ENCODE measurements at places on chromosomes 13 and 19.
A peak's percentile ranks its signal among the peaks of the same experiment; 100 is the strongest.

DNA sequence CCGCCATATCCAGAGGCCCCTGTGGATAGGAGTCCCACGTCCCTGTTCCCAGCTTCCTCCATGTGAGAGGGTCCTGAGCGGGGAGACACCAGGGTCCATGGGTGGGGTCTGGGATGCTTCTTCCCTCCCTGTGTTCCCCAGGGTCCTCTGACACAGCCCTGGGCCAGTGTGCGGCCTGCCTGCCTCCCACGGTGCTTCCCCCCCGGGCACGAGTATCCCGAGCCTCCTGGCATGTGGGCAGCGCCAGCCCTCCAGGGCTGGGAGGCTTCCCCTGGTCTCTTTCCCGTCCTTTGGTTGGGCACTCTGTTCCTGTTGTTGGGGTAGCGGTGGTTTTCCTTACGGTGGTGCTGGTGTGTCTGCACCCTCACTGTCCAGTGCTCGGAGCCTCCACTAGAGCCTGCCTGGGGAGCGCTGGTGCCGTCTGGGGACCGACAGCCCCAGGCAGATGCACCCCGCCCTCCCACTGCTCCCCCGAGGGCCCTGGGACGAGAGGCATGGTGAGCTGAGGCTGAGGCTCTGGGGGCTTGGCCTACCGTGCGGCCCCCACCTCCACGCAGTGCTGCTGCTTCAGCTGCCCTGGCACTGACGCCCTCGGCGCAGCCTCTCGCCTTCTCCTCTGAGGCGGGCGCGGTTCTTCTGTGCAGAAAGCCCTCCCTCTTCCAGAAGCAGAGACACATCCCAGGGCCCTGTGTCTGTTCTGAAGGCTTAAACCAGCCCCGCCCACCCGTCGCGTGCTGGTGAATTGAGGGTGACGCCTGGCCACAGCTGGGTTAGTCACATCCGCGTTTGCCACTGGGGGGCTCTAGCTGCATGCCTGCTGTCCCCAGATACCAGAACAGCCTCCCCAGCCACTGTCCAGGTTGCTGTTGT lies 27.9 kb downstream of the PLEKHJ1 start:
- peak; percentile 51 for DNase-seq

DNA sequence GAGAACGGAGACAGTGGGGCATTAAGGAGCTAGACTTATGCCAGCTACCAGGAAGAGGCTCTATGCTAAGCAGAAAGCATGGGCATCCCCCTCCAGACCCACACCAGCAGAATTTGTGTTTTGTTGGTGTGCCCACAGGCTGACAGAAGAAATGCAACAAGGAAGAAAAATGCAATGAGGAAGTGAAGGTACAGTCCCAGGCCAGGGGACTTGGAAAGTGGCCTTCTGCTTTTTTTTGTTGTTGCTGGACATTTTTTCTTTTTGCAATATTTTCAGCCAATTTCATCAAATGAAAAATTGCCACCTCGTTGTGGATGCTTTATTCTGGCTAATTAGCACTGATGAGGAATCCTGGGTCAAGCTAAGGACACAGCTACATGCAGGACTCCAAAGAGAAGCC lies 167.7 kb downstream of the TSHZ3 start:
- DNase-seq, result no peak

GRCh38 chr13:53104136-53104535 lies 75.5 kb downstream of the OLFM4 start:
- DNase-seq, result no peak

DNA sequence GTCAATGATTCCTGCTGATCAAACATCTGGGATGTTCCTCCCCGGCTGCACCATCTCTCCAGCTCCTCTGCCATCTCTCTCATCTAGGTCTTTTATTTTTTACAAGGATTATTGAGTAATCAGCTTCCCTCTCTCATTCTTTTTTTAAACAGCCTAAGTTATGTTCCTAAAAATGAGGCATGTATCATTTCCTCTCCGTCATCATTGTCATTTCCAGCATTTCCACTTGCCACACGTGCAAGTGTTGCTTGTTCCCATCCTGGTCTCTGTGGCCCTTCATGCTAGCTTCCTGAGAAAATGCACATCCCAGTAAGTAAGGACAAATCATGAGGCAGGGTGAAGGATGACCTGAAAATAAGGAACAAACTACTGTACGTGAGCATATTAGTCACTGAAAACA lies 102.7 kb upstream of the POSTN start:
- no peak for DNase-seq

- peak; percentile 9 for DNase-seq
Observed at GRCh38 chr13:20487927-20488326, 37.7 kb downstream of the CRYL1 start.

DNA sequence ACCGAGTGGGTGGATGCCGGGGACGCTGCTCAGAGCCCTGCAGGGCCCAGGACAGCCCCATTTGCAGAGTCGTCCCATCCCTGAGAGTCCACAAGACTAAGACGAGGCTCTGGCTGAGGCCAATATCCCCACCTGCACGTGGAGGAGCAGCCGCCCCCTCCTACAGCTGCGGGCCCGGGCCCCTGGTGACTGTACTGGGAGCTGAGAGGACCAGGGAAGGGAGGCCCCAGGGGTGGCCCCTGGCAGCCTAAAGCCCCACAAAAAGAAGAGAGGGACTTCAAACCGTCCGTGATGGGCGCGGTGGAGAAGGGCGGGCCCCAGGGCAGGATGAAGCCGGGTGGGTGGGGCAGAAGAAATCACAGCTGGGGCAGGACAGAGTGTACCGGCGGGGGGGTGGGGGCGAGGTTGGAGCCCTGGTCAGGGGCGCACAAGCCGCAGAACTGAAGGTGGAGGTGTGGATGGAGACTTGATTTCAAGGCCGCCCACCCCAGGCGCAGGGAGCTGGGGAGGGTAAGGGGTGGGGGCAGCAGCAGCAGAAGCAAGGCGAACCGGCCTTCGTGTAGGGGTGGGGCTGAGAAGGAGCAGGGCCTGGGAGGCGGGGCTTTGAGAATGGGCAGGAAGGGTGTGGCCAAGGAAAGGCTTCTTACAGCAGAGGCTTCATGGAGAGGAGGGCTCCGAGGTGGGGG lies 12.9 kb downstream of the CFD start:
- no peak for DNase-seq

- no peak for DNase-seq
Observed at GRCh38 chr13:102571075-102571474, 25.7 kb upstream of the TPP2 start.

DNA sequence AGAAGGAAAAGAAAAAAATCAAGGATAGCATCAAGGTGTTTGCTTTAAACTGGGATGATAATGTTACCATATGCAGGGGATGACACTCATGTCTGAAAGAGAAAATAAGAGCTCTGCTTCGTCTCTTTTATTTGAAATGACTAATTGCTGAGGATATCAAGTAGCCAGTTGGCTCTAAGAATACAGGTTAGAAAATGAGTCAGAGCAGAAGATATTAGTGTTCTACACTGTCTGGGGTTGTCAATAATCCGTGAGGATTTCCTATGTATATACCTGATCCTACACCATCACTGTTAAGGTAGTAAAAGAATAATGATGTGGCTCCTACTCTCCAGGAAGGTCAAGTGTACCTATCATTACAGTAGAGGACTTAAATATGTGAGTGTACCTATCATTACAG lies 562.5 kb downstream of the GPC6 start:
- no peak for DNase-seq

GRCh38 chr13:71752775-71753513 lies 114.1 kb downstream of the DACH1 start:
- DNase-seq, result no peak

- DNase-seq, result no peak
Observed at GRCh38 chr13:110377178-110377825, 70.2 kb downstream of the COL4A2 start.

- DNase-seq, result no peak
Observed at GRCh38 chr13:72125561-72125960, 258.6 kb upstream of the DACH1 start.

DNA sequence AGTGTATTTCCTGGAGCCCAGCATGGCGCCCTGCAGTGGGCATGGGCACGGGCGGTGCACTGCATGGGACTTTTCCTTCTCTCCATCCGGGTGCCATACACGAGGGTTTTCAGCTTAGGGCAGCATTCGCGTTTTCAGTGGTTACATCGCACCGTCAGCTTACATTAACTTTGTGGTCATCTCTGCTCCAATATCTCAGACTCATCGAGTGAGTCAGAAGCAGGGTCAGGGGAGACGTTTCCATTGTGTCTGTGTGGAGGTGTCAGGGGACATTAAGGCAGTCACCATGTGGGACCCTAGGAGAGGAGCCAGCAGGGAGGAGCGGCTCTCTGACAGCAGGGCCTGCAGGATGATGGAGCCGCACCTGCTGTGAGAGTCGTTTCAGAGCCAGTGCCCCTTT lies 541.0 kb downstream of the FGF9 start:
- no peak for DNase-seq

DNA sequence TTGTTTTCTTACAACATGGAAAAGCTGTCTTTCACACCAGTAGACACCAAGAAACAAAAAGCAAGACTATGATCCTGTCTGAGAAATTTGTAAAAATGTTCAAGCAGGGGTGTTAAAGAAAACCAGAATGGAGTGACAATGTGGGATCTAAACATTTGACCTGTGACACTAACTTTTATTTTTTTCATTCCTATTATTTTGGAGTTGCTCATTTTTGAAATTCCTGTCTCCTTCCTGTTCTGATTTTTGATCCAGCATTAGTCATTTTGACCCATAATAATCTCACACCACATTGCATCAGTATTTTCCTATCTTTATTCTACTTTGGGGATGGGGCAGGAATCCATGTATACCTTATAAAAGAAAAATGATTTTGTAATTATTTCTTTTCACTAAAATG lies 164.2 kb downstream of the DLEU7 start:
- DNase-seq, result no peak

- no peak for DNase-seq
Observed at GRCh38 chr19:13284929-13285928, 135.0 kb downstream of the IER2 start.

- DNase-seq, result no peak
Observed at GRCh38 chr19:40332669-40333068, 15.5 kb downstream of the C19orf47 start.

GRCh38 chr19:6891761-6892385 lies 4.5 kb downstream of the ADGRE1 start:
- DNase-seq, result no peak

- DNase-seq, result no peak
Observed at GRCh38 chr13:23752111-23753001, 136.8 kb downstream of the MIPEP start.

DNA sequence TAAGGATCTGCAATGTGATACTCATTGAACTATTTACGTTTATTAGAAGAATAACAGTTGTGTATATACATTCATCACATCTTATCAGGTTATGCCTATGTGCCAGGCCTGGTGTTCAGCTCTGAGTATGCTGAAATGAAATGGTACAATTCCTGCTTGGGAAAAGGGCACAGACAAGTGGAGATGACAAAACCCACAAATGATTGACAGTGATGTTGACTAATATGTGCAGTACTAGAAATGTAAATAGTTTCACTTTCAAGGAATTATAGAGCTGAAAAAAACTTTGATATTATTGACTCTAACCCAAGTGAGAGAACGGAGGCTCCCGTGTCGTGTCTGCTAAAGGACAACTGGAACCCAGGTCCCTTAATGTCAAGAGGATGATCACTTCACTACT lies 386.8 kb upstream of the DACH1 start:
- DNase-seq, result no peak

DNA sequence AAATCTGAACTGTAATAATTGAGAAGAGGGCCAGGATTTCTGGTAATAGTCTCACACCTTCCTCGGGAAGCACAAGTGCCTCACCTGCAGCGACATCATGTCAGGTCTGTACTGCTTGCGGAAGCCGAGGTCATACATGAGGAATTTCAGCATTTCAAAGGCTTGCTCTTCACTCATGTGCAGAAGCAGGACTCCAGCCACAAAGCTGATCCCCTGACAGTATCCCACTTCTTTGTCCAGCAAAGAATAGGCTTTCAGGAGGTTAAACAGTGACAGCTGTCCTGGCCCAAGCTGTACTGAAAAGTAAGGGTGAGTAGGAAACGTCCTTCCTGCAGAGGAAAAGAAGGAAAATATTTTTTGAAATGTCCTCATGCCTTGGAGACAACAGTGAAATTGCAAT lies 182.7 kb downstream of the TBC1D4 start:
- DNase-seq, result no peak

Data from HFF-Myc (cell line).